NCI-H2029 treated with DMSO at 0.1 percent for 48 hours (cell line): ENCODE measurements at places on chromosomes 7 and 10.

GRCh38 chr7:23680414-23681405, 711 bp downstream of the FAM221A start:
- peak; percentile 54 for DNase-seq

DNA sequence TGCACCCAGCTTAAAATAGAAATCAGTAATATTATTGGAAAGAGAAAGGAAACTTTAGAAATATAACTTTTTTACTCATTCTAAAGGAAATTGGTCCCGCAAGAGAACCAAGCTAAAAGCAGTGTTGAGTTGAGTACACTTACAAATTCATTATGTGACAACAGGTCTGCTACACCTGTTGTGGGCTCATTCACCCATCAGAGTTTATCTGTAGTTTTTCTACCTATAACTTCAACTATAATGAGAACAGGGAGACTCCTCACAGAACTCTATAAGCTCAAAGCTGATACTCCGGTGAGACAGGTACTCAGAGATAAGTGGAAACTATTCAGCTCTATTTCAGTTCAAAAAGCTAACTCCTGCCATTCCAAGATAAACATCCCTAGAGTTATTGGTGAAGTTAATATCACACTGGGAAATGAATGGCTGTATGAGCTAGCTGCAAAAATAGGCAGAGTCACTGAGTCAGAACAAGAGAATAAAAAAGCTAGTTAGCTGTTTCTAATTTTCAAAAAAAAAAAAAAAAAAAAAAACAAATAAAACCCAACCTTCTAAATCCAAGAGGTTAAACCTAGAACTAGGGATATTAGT, 121.3 kb downstream of the PPP1R3A start:
- DNase-seq = no peak

GRCh38 chr7:155208681-155209477, 88.8 kb upstream of the INSIG1 start:
- DNase-seq = no peak

- DNase-seq = no peak
Observed at GRCh38 chr10:78148216-78148960, 114.7 kb downstream of the RPS24 start.

DNA sequence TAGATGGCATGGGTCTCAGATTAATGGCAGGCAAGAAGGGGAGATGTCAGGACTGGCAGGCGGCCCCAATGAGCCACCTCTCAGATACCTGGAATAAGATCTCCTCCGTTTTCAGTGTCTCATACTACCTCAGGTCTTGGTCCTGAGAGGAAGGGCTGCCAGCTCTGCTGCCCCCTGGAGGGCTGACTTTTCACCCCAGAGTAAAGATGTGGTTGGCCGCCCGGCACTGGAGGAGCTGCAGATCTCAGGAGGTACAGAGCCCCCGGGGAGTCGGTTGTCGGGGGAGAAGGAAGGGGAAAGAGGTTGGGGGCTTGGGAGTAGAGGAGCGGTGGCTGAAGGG, 642 bp upstream of the COL13A1 start:
- no peak for DNase-seq

DNA sequence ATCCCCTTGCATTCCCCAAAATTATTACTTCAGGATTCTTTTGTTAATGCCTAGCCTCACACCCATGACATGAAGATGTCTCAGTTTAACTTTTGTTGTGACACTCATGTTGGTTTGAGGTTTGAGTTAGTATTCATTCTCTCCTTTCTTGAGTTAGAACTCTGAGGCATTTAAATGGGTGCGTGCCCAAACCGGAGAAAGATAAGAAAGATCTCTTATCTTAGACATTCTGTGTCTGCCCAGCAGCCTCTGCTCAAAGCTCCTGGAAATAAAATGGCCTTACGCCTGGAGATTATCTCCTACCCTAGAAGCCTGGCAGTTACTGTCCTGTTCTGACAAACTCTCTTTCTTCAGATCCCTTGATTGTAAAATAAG, 26.3 kb downstream of the WBP1L start:
- DNase-seq = no peak

DNA sequence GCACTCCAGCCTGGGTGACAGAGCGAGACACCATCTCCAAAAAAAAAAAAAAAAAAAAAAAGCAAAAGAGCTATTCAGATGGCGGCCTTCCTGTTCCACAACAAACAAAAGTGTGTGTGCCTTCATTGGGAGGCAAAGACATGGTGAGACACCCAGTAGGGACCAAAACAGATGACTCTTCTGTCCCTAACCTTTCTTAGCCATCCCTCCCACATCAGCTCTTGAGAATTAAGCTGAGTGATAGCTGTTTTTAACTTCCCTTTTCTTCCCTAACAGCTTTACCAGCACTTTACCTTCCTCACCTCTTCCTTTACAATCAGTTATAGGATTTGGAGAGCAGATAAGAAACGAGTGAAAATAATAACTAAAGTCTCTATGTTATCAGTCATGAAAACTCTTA, 48.2 kb downstream of the ARMH3 start:
- no peak for DNase-seq

DNA sequence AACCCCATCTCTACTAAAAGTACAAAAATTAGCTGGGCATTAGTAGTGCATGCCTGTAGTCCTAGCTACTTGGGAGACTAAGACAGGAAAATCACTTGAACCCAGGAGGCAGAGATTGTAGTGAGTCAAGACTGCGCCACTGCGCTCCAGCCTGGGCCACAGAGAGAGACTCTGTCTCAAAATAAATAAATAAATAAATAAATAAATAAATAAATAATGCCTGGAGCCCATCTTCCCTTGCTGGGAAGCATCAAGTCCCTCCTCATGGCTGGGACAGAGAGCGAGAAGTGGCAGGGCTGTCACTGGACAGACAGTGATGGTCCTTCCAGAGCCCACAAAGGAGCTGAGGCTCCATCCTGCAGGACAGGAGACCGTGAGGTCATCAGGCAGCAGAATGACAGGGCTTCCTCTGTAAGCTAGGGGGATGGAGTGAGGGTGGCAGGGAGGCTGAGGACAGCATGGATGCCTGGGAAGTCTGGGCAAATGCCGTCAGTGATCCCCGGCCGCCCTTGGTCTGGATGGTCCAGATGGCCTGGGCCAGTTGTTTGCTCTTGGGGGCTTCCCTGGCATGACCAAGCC, 36.4 kb upstream of the ELN start:
- no peak for DNase-seq

DNA sequence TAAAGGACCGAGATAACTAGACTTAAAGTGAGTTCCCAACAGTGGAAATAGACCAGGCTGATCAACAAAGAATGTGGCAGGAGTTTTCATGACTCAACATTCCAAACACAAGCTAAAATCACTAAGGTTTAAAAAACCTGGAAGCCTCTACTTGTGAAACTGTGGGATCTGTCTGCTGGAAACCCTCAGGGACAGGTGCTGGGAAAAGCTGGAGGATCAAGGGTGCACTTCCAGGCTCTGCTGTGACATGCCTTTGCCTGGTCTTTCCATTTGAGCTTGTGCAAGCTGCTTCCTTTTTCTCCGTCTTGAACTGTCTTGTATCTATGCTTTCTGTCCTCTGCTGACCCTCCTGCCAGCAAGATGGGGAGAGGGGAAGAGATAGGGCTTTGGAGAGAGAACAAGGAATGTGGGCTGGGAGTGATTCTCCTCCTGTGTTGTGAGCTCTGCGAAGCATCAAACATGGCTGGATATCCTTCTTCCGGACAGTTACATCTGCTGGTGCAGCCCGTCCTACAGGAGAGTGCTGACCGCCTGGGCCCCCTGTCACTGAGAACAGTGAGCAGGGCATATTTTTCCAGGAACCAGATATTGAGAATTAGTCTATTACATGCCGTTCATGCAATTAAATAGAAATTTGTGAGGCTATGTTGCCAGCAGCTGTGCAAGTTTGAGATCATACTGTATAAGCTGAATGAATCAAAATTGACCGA, 25.5 kb downstream of the ARHGAP22 start:
- DNase-seq = no peak

GRCh38 chr10:113651021-113651420, 12.8 kb downstream of the NRAP start:
- no peak for DNase-seq

GRCh38 chr7:103690242-103690974, 244.4 kb upstream of the SLC26A5 start:
- no peak for DNase-seq

- no peak for DNase-seq
Observed at GRCh38 chr7:71595176-71595575, 463.2 kb downstream of the GALNT17 start.

- no peak for DNase-seq
Observed at GRCh38 chr7:139663608-139664177, 114.1 kb downstream of the HIPK2 start.

DNA sequence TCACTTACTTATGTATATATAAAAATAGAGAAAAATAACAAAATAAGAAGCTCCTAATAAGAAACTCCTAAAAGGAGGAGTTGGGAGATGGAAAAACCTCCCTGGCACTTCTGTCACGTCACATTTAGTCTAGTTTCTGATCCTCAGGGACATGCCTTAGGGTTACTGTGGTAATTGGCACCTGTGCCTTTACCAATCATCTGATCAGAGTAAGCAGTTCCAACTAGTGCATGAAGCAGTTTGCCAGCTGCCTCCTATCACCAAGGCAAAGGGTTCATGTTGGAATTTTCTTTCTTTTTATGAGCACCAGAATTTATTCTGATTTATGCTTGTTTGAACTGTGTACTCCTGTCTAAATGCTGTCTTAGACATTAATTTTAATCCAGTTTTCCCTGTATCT, 49.9 kb downstream of the ARL4A start:
- no peak for DNase-seq

GRCh38 chr10:16392531-16393069, 44.2 kb upstream of the PTER start:
- no peak for DNase-seq

- no peak for DNase-seq
Observed at GRCh38 chr7:112104120-112104519, 102.1 kb downstream of the DOCK4 start.

GRCh38 chr7:96495751-96496216, 173.9 kb upstream of the SLC25A13 start:
- peak; percentile 97 for DNase-seq

- DNase-seq = no peak
Observed at GRCh38 chr10:9898633-9899395, 1118.9 kb upstream of the CELF2 start.

GRCh38 chr10:26361971-26362370, 76.2 kb upstream of the APBB1IP start:
- DNase-seq = no peak

- DNase-seq = no peak
Observed at GRCh38 chr7:24713039-24713793, 44.0 kb downstream of the GSDME start.

GRCh38 chr10:71629131-71629530, 90.4 kb downstream of the C10orf105 start:
- DNase-seq = no peak

DNA sequence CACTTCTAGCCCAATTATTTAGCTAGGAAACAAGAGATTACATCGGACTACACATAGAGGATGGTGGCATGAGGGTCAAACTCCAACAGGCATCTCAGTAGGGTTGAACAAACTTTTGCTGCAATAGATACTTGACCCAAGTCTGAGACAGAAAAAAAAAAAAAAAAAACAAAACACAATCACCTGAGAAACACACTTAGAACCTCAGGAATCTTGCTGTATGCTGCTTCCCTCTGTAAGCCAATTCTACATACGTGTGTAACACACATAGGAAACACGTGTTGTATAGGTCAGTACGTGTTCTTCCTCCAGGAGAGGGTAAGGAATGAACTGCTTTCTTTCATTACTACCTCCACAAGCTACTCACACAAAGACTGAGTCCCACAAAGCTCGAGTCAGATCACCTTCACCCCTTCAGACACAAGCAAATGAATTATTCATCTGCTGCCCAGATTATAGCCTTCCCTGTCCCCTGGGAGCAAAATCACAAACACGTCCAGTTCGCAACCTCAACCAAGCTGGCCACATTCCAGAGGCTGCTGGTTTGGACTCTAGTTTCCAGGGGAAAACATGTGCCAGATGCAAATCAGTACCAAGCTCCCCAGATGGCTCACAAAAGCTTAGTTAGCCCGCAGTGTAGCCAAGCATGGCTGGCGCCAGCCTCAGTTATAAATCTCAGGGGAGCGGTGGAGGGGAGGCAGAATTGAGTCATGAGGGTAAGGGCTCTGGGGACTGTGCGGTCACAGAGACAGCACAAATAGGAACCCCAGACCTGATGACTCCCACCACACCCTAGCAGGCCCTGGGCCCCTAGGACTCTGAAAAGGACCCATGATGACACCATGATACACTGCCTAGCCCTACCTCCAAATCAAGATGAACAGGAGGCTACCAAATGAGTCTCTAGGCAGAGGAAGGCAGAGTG, 15.1 kb downstream of the PSAP start:
- DNase-seq = no peak

- DNase-seq = no peak
Observed at GRCh38 chr7:24763303-24763901, 6.1 kb upstream of the GSDME start.

DNA sequence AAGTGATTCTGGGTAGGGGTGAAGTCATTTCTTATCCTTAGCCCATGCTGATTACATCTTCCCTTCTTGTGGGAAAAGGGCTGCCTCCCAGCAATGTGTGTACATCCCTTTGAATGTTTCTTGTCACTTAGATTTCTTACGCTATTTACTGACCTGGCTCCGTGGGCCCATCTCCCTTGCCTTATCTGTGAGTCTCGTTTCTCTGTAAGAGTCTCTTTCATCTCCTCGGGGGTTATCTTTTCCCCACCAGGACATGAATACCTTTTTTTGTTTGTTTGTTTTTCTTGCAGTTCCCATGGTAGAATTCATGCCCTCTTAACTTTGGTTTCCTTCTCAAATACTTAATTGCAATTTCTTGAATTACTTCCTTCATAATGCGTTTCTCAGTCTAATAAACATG, 107.7 kb downstream of the BAMBI start:
- no peak for DNase-seq

DNA sequence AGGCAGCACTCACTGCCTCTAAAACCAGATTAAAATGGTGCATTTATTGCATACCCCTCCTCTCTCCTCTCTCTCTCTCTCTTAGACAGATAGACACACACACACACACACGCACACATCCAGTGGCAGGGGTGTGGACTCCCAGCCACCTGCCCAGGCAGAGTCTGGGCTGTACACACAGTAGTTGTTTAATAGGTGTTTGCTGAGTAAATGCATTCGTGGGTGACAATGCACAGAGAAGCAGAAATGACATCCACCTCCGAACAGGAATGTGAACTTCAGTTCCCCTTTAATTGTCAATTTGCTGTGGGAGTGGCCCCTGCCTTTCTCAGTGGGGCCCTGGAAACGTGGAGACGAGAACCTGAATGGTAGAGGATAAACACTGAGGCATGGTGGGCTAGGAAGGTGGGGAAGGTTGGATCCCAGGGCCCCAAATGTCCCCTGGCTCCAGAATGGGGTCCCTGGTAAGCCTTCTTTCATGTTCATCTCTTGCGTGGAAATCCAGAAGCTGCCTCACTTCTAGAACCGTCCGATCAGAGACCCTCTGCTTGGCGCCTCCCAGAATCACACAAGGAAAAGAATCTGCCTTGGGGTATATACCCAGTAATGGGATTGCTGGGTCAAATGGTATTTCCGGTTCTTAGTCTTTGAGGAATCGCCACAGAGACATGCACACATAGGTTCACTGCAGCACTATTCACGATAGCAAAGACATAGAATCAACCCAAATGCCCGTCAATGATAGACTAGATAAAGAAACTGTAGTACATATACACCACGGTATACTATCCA, 58.5 kb upstream of the ECHDC3 start:
- no peak for DNase-seq
